COR-L47 (cell line): ENCODE measurements at places on chromosomes 6 and 20.

DNA sequence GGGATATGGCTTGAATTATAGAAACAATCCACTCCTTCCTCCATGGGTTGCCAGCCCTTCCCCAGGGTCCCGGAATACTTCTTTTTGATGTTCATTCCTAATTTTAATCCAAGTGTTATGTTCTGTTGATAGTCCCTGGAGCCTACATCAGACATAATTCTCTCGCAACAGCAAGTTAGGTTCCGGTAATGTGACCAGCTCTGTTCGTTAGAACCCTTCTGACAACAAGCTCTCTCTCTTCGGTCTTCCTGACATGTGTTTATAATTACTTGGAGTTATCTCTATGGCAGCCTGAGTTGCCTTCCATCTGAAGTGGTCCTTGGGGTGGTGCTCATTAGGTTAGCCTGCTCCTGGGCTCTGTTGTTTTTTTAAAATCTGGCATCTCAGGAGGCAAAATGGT, 506.9 kb upstream of the JARID2 start:
- DNase-seq, result no peak

- DNase-seq, result no peak
Observed at GRCh38 chr20:9319687-9320384, 194.6 kb upstream of the LAMP5 start.

DNA sequence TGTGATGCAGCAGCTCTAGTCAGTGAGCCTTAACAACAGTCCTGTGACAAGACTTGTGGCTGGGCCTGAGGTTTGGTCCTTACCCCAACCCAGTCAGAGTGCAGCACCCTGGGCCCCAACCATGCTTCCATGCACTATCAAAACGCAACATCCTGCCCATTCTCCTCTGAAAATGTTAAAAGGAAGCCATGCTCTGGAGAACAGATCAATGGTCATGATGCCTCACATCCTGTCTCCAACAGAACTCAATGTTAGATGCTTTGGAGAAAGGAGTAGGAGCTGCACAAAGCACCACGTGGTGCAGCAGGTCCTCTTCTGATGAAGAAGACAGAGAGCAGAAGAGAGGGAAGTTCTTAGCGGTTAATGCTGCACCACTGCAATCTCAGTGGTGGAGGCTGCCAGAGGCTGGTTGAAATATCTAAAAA, 41.9 kb downstream of the TRAM2 start:
- no peak for DNase-seq

- no peak for DNase-seq
Observed at GRCh38 chr6:129903082-129903481, 42.0 kb upstream of the TMEM244 start.

- DNase-seq, result no peak
Observed at GRCh38 chr6:96301781-96302180, 219.8 kb upstream of the UFL1 start.

- no peak for DNase-seq
Observed at GRCh38 chr20:48040491-48040890, 255.2 kb upstream of the SULF2 start.

DNA sequence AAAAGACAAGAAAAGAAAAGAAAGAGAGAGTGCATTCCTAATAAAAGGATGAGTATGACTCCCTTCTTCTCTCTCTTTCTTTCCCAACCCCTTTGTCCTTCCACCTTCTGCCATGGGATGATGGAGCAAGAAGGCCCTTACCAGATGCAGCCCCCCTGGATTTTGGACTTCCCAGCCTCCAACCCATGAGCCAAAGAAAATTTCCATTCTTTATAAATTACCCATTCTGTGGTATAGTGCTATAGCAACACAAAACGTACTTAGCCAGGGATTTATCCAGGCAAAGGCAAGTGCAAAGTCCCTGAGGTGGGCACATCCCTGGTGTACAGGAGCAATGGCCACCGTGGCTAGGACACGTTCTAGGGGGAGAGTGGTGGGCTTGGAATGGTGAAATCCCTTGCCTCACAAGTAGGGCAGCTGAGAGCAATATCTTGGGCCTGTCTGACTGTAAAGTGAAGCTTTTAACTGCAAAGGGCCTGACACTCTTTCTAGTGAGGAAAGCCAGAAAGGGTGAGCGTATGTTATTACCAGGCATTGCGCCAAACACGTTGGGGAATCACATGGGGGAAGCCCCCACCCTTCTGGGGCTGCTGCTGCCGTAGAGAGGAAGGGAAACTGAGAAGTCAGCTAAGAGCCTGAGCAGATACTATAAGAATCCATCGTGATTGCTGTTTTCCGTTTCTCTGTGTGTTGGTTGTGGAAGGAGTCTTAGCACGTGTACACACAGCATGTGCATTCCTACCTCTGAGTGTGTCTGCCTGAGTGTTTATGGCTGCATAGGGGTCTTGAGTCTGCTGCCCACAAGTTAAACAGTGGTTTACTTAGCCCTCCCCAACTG, 50.7 kb upstream of the SIRPA start:
- DNase-seq, result no peak

- no peak for DNase-seq
Observed at GRCh38 chr6:117840541-117840983, 66.5 kb upstream of the SLC35F1 start.

GRCh38 chr6:17519120-17519519, 81.0 kb upstream of the FAM8A1 start:
- no peak for DNase-seq

GRCh38 chr6:112571488-112572270, 224.5 kb downstream of the RFPL4B start:
- DNase-seq, result no peak

DNA sequence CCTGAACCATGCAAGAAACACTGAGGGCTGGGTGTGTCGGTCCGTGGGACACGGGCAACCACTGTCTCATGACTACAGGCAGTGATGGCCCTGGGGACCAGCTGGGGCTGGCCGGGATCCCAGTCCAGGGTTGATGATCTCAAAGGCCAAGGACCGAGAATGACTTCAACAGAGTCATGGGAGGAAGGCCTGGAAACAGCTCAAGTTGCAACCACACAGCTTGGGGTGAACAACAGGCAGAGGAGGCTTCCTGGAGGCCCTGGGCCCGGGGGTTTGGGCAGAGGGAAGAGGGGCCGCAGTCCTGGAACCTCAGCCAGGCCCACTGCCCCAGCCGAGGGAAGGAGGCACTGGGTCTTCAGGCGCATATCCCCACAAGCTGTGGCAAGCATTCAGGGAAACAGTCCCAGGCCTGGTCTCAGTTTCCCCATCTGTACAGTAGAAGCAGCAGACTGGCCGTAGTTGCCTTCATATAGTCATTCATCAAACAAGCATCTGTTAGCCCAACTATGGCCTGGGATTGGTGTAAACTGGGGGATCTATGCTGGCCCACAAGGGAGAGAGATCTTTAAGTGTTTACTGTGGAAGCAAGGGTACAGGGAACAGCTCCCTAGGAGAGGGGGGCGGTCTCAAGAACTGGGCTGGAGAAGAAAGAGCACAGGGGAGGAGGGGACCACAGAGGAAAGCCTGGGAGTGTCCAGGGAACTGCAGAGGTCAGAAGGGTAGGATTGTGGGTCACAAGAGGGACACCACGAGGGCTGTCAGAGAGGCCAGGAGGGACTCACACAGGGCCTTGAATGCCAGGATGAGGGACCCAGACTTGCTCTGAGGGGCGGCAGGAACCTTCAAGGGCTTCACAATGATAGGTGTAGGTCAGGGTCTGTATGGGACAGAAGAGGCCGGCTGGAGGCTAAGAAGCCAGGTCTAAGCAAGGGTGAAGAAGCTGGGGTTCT, 2.1 kb downstream of the MYL9 start:
- DNase-seq, result no peak

DNA sequence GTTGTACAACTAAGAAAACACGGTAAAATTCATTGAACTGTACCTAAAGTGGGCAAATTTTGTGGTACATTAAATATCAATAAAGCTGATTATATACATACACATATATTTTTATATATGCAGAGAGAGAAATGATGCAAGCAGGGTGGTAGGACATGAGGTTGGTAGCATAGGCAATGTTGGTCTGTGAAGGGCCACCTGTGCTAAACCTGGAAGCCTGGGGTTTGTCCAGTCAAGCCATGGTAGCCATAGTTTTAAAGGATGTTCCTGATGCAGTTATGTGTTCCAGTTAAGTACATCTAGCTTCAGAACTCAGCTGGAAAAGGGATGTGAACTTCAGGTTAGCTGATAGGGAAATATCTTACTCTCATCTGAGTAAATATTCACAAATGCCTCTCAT, 60.1 kb downstream of the TRIM38 start:
- DNase-seq, result no peak

- no peak for DNase-seq
Observed at GRCh38 chr6:93327857-93328256, 91.5 kb downstream of the EPHA7 start.

GRCh38 chr6:38119516-38119915, 300.0 kb downstream of the ZFAND3 start:
- no peak for DNase-seq

DNA sequence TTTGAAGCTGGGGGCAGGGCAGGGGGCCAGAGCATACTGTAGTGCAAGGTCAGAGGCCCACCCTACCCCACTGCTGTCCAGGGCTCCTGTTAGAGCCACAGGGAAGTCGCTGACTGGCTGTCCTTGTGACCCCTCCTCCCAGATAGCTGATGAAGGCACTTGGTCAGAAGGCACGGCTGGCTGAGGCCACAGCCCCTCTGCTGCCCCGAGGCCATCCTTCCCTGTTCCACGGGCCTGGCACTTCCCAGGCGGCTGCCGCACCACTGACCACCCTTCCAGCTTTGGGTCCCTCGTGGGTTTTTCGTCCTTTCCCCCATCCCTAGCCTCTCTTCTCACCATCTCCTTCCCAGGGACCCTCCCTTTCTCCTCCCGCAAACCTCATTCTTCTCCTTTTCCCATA, 9.2 kb upstream of the EMILIN3 start:
- DNase-seq, result no peak

GRCh38 chr6:79045966-79046365, 32.1 kb downstream of the PHIP start:
- DNase-seq, result no peak

DNA sequence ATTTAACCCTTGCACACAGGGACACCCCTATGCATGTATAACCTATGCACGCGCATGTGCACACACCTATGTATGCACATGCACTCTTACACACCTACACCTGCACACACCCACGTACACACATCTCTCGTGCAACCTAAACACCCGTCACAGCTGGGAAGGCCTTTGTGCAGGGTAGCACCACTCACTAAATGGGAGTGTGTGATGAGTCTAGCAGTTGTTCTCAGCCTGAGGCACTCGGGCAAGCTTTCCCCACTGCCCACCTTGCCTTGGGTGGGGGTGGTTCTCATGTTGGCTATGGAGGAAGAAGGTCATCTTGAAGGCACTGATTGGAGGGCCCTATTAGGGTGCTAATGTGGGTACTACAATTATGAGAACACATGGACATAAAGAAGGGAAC, 85.8 kb downstream of the DLL1 start:
- no peak for DNase-seq

DNA sequence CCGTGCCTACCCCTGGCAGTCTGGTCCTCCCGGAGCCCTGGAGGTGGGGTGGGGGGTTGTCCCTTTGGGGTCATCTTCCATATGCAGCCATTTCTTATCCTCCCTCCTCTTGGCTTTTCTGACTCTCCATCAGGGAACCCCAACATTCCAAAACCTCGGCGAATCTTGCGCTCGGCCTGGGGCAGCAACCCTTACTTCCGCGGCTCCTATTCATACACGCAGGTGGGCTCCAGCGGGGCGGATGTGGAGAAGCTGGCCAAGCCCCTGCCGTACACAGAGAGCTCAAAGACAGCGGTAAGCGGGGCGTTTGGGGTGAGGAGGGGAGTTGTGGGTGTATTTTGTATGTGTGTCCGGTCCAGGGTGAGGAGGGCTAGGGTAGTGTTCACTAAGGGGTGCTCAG, 168.0 kb upstream of the RNF24 start:
- no peak for DNase-seq

DNA sequence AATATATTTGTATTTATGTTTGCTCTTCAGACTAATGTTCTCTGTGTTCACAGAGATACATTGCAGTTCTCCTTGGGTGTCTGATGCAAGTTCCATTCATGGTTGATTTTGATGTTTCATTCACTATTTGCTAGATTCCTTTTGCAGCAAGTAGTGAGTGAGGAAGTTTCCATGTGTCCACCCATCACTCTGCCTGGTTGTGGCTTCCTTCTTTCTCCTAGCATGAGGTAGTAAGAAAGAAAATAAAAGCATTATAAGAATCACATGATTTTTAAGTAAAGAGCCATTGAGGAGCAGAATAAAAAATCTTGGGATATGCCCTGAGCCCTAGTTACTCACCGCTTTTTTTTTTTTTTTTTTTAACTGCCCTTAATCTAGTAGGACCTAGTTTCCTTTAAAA, 8.7 kb downstream of the SASH1 start:
- no peak for DNase-seq

DNA sequence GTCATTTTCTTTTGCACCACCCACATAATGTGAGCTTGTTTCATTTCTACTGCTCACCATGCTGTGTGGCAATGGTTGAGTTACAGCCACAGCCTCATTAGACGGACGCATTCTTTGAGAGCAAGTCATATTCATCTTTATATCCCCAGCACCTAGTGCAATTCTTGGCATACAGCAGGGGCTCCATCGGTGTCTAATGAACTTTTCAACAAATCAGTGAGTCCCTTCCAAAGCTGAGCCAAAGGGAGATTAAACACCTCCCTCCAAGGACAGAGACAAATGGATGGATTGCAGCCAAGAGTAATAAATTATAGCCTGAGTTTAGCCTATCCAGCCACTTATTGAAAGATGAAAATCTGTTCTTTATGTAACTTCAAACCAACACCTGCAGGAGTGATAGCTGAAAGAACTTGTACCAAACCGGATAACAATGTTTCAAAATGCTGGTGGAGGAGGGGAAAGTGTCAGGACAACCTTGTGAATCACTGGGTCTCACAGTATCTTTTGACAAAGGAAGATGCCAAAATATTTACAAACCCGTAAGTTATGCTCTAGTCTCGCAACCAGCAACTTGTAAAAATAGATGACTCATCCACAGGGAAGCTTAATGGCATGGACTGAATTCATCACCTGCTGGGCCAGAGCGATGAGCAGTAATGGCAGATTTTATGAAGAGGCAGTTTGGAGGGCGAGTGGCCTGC, 139.0 kb downstream of the PXDC1 start:
- DNase-seq, result peak; percentile 90

DNA sequence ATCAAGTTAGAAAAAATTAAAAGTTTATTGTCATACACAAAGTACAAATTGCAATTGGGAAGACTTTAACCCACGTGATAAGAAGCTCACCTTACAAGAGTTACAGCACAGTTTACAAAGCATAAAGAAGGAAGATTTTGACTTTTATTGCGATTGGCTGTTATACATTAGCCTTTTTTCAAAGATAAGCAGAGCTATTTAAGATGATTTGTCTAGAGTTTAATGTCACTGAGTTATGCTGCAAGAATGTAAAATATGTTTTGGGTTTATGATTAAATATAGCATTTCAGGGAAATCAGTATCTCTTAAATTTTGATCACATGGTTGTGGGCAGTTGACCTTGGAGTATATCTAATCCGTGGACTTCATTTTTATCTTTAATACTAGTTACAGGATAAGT, 664.2 kb upstream of the PTCHD4 start:
- DNase-seq, result no peak

GRCh38 chr6:106155219-106155830, 69.2 kb downstream of the PRDM1 start:
- DNase-seq, result no peak

DNA sequence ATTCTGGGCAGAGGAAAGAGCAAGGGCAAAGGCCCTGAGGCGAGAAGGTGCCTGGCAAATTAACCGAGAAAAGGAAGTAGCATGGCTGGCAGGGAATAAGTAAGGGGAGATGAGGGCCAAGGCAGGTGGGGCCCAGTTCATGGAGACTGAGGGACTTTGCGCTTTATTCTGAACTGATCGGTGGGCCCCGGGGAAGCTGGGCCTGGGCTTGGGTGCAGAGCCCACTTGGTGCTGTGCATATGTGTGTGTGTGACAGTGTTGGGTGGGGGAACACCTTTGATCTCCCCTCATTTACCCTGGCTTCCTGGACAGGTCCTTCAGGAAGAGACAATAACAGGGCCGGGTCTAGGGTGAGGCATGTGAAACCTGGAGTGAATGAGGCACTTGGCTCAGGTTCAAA, 2.9 kb upstream of the MDFI start:
- DNase-seq, result no peak
